ENCODE measurements at places on chromosomes 1 and 21.

DNA sequence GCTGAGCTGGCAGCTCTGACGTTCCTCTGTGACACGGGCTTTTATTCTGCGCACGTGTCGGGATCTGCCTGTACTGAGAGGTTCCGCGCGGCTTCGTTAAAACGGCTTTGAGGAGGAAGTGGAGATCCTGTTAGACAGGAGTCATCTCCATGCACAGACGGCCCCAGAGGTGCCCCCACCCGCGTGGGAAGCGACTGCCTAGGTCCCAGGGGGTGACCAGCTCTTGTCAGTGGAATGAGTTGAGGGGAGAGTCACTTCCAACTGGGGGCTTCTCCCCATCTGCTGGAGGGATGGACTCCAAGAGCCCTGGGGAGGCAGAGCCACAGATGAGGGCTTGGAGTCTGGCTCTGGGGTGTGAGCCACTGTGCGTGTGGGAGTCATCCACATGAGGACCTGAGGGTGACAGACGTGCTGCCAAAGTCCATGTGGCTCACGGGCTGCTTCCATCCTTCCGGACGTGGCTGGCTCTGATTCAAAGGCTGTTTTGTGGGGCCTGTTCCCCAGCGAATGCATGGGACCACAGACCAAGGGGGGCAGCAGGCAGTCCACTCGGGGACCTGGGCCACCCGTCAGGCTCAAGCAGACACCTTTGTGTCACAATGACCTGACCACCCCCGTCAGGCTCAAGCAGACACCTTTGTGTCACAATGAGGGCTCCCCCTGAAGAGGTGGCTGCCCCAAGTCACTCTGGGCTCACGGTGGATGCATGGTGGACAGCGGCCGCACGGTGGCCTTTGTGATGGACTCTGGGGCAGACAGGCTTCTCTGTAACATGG is 26.8 kb downstream of the PTTG1IP start:
- peak overlapping the region; percentile 42 for H3K27ac ChIP-seq
- no peak for DNase-seq
- no peaks in the 10 kb centered on the region for H3K27me3 ChIP-seq
- H3K4me1 ChIP-seq = peaks cover 20% of the 10 kb centered on the region

DNA sequence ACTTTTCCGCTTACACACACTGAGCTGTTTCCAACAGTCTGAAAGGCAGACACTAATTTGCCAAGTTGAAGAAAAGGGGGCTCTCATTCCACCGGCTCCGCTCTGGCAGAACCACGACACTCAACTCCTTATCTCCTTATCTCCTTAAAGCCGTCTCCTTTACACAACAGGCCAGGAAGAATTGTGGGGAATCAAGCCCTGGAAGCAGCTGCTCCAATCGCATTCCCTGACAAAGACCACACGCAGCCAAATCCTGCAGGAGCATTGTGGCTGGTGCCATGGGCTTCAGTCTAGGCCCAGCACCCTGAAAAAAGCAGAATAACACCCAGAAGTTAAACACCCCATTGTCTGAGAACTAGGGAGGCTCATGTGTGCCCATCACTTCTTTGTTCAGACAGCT is 24.1 kb downstream of the SUSD4 start:
- H3K27me3 ChIP-seq = no peaks in the 10 kb centered on the region
- H3K36me3 ChIP-seq = no peaks in the 10 kb centered on the region
- no peak overlapping the region for H3K4me3 ChIP-seq

DNA sequence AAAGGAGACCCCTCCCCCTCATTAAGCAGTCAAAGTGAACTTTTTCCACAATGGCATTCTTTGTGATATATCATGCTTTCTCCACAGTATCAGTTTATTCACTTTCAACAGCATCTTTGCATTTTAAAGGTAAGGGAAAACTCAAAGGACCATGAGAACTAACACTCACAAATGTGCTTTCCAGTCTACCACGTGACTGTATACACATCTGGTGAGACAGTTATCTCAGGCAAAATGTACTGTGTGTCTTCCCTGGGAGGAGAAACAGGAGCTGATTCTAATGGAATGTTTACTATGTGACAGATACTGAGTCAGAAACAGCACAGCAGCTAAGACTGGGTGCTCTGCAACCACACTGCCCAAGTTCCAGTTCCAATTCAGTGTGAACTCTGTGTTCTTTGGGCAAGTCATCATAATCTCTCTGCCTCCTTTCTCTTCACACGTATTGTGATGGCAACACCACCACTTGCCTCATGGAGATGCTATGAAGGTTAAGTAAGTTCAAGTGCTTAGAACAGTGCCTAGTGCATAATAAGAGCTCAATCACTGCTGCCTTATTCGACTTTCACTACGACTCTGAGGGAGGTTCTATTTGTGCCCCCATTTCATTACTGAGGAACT is 79.0 kb downstream of the SLC45A1 start:
- H3K36me3 ChIP-seq = no peaks in the 10 kb centered on the region
- H3K27me3 ChIP-seq = no peaks in the 10 kb centered on the region
- H3K4me3 ChIP-seq = no peak overlapping the region
- H3K27ac ChIP-seq = peak overlapping the region; percentile 58

DNA sequence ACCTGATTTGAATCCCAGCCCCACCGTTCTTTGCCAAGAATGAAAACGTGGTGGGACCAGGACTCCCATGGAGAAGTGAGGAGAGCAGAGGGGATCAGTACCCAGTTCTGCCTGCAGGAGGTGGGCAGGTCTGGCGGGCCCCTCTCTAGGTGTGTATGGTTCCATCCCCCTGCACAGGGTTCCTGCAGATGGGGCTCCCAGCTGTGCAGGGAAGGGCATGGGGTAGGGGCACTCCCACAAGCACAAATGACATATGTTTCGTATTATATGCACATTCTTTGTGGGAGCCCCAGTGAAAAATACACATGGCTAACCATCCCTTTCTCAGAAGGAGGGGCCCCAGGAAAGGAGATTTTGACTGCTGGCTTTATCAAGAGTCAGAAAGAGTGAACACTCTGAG is 144.6 kb downstream of the PLPP3 start:
- H3K27me3 ChIP-seq = no peaks in the 10 kb centered on the region
- H3K27ac ChIP-seq = no peak overlapping the region
- peaks cover 6% of the 10 kb centered on the region for H3K4me1 ChIP-seq

Data from upper lobe of left lung (tissue), 6 donors.